Osteocyte (in vitro differentiated cells): ENCODE measurements at places on chromosomes 6 and 20. TPM values are rescaled to one million over a fixed set of nuclear protein-coding genes. Genes with fewer than 3 reads are reported as not detected.
A peak's percentile ranks its signal among the peaks of the same experiment; 100 is the strongest.

The LHFPL5 gene
- not detected in 2 replicates for total RNA-seq

The TBCC gene
- 23.4 and 23.8 TPM in 2 replicates for total RNA-seq

The TNF gene
- total RNA-seq = not detected in 2 replicates

The NUP43 gene
- total RNA-seq = 36.8 and 40.0 TPM in 2 replicates

The JAG1 gene
- total RNA-seq = 246 and 254 TPM in 2 replicates

The CTAGE9 gene
- total RNA-seq = not detected in 2 replicates

The DUSP15 gene
- total RNA-seq = 2.1 and 3.2 TPM in 2 replicates

The FGD2 gene
- not detected in 2 replicates for total RNA-seq

The SLC25A27 gene
- 7.6 and 8.2 TPM in 2 replicates for total RNA-seq

The ABCC10 gene
- total RNA-seq = 40.1 and 42.8 TPM in 2 replicates

The SEL1L2 gene
- not detected in 2 replicates for total RNA-seq

DNA sequence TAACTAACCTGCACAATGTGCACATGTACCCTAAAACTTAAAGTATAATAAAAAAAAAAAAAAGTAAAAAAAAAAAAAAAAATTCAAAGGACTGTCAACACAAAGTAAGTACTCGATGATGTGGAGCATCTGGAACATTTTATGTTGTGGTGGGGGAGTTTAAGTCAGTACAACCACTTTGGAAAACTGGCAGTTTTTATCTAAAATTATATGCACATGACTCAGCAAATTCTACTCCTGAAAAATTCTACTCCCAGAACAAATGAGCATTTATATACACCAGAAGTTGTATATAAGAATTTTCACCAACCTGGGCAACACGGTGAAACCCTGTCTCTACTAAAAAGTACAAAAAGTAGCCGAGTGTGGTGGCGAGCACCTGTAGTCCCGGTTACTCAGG, 36.9 kb upstream of the CCDC28A start:
- DNase-seq = no peak

- no peak for DNase-seq
Observed at GRCh38 chr6:87661016-87661415, 41.0 kb downstream of the AKIRIN2 start.

GRCh38 chr6:29905286-29905685, 37.0 kb upstream of the HLA-A start:
- DNase-seq = peak; percentile 49

DNA sequence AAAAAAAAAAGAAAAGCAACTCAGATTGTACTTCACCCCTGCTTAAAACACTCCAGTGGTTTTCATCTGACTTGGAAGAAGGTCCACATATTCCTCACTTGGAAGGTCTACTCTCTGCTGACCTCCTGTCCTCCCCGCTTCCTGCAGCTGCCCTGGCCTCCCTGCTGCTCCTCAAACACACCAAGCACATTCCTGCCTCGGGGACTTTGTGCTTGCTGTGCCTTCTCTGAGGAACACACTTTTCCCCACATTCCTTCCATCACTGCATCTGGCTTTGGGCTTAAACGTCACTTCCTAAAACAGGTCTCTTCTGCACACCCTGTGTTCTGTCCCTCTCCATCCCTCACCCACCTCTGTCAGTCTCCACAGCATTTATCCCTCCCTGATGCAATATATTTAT, 4.9 kb upstream of the PDYN start:
- DNase-seq = peak; percentile 44

DNA sequence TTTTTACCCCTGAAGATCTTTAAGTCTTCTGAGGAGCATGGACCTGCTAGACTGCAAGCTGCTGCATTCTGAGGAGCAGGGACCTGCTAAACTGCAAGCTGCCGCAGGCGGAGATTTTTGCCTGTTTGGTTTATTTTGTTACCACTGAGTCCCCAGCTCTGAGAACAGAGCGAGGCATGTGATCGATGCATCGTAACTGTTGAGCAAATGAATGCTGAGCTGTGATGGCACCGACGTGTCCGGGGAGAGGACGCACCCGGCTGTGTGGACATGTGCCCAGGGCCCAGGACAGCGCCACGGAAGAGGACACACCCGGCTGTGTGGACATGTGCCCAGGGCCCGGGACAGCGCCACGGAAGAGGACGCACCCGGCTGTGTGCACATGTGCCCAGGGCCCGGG, 24.2 kb downstream of the DNAJC5 start:
- DNase-seq = no peak

DNA sequence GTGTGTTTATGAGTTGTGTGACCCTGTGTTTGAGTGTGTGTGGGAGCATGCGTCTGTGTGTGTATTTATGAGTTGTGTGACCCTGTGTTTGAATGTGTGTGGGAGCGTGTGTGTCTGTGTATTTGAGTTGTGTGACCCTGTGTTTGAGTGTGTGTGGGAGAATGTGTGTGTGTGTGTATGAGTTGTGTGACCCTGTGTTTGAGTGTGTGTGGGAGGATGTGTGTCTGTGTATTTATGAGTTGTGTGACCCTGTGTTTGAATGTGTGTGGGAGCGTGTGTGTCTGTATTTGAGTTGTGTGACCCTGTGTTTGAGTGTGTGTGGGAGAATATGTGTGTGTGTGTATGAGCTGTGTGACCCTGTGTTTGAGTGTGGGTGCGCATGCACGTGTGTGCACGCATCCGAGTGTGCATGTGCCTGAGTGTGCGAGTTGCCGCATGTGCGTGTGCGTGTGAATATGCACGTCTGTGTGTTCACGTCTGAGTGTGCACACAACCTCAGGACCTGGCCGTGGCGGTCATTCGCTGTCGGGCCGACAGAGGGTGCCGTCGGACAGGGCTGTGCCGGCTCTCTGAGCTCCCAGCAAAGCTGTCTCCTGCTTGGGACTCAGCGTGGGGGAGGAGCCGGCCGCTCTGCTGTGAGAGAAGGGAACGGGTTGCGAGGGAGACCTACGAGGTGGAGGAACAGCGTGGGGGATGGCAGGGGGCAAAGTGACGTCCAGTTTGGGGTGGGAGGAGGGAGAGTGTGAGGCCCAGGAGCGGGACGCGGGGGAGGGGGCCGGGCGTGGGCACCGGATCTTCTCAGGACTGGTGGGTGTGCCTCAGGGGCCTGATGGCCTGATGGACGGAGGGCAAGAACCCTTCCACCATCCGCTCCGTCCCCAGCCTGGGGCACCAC, 19.7 kb downstream of the SLC17A9 start:
- peak; percentile 95 for DNase-seq

- no peak for DNase-seq
Observed at GRCh38 chr20:37358366-37359150, 12.6 kb downstream of the SRC start.

DNA sequence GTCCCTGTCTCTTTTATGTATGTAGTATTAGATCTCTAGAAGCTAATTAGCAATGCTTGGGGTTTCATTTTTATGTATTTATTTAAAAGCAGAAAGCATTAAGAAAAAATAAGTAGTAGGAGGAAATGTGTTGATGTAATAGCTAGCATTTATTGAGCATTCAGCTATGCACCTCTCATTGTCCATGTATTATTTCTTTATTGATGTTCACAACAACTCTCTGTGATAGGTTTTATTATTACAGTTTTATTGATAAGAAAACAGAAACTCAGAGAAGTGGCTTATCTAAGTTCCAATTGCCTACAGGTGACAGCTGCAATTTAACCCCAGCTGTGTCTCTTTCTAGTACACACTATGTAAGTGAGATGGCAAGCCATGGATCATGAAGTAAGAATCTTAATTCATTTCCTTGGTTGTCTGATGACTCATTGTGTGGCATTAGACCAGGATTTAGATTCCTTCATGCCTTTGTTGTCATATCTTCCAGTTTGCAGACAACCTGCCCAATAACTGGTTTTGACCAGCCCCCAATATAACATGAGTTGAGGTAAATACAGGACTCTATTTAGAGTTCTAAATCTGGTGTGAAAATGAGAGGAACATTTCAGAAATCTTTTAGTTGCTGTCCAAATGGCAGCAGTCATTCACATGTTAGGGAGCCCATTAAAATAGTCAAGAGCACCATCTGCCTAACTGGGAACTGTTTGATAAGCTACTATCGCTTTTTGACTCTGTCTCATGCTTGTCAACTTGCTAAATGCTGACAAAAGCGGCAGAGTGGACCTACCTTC, 170.8 kb upstream of the PHACTR1 start:
- DNase-seq = no peak

- DNase-seq = no peak
Observed at GRCh38 chr6:165052561-165053480, 256.6 kb downstream of the C6orf118 start.

- DNase-seq = peak; percentile 54
Observed at GRCh38 chr20:23679133-23680092, 9.4 kb downstream of the CST4 start.

- no peak for DNase-seq
Observed at GRCh38 chr20:16520154-16520553, 53.1 kb downstream of the KIF16B start.

- DNase-seq = no peak
Observed at GRCh38 chr6:126724821-126725220, 384.9 kb downstream of the CENPW start.

DNA sequence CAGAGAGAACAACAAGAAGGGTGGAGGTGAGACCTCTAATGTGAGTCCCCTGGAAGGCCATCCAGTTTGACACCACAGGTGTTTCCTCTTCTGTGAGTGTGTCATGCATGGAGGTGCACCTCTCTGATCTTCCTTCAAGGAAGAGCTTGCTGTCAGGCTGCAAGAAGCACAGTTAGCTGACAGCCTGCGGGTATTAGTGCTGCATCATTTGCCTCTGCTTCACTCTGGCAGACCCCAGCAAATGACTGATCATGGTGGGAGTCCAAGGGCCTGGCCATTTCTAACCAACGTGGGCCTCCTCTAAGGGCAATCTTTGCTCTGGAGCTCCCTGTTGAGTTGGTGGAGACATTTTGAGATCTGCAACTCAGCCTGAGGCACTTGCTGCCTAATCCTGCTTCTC, 206.3 kb downstream of the EPHA7 start:
- no peak for DNase-seq

- no peak for DNase-seq
Observed at GRCh38 chr20:58342104-58342945, 32.8 kb downstream of the RAB22A start.

GRCh38 chr6:3650959-3651697, 100.4 kb downstream of the PXDC1 start:
- no peak for DNase-seq

DNA sequence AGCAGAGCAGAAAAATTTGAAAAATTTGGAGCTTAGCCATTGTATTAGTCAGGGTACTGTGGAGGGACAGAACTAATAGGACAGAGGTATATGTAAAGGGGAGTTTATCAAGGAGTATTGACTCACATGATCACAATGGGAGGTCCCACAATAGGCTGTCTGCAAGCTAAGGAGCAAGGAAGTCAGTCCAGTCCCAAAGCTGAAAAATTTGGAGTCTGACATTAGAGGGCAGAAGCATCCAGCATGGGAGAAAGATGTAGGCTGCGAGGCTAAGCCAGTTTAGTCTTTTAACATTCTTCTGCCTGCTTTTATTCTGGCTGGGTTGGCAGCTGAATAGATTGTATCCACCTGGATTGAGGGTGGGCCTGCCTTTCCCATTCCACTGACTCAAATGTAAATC, 82.0 kb downstream of the SMPDL3A start:
- DNase-seq = no peak

DNA sequence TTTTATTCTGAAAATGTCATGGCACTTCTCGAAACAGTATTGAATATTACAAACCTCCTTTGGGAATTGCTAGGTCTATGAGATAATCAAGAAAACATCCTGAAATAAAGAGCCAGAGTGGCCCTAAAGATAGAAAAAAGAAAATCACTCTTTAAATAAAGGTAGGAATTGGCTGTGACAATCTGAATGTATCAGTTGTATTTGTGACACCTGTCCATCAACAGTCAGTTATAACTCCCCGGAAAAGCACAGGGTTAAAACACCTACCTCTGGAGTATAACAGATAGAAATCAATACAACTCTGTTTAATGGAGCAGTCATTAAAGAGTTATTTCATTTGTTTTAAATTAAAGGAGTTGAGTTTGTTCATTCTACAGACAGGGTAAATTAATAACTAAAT, 21.2 kb downstream of the RNF24 start:
- DNase-seq = no peak

DNA sequence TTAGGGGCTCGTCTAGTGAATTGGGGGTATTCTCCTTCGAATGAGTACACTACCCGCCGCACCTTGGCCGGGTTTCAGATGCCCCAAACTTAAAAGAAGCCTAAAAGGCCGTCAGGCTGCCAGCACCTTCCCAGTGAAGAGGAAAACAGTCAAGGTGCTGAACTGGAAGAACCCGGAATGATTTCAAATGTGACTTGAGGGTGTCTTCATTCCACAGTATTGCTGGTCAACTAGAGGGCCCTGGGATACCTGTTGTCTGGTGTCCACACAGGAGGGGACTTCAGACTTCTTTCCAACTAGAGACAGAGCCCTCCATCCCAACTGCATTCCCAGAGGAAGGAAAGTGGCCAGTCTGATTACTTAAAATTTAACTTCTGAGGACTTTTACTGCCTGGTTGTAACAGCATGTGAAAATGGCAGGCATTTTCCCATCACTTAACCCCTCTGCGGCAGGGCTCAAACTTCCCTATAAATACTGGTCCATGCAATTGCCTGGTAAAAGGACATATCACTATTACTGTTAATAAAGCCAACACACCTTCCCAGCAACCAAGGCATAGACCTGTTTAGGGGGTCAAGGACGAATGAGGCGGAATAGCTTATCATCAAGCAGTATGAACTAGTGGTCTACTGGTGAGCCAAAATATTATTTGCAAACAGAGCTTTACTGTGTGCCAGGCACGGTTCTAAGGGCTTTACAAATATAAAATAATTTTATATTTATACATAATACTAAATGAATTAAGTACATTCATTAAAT, 651 bp upstream of the SAMHD1 start:
- DNase-seq = no peak

DNA sequence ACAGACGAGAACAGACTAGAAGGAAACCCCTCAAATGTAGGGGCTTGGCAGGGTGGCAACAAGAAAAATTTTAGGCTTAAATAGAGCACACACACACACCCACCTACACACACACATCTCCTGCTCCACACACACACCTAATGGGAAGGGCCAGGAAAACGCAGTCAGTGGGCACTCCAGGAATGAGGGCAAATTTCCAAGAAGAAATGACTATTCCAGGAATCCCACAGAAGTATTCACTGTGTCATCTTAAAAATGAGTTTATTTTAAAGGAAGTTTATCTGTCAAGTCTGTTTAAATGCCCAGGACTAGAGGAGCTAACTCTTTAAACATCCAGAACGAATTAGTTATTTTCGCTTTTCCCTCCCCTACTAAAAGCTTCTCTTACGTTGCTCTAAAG, 13.0 kb downstream of the ALDH8A1 start:
- DNase-seq = no peak

DNA sequence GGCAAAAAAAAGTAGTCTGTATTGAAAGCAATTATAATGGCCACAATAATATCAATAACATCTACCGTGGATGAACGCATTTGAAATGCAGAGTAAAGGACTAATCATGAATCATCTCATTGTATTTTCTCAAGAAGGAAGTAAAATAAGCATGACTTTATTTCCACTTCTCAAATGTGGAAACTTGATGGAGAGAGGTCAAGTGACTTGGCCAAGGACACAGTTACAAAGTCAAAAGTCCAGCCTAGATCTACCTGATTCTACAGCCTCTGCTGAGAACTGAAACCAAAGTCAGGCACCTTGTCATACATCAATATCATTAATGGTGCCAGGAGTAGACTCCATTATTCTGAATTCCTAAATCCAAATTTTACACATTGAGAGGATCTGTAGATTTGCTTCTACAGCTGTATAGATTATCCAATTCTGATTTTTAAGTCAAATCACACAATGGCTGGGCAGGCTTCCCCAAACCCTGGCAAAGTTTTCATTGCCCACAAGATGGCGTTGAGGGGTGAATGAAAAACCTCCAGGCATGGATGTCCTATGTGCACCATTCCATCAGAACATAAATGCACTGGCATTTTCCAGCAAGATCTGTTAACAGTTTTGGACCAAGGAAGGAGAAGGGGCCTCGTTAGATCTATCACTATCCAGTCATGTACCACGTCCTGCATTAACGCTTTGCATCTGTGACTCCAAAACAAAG, 423.1 kb downstream of the MAFB start:
- DNase-seq = no peak
